ENCODE measurements at places on chromosomes 4 and X. TPM values are rescaled to one million over a fixed set of nuclear protein-coding genes. Genes with fewer than 3 reads are reported as not detected.

Gene PPP4R3C
- not detected for total RNA-seq

GRCh38 chr4:116755051-116755450, 330.3 kb downstream of the TRAM1L1 start:
- no peak for DNase-seq

- DNase-seq: no peak
Observed at GRCh38 chr4:85556283-85556682, 81.3 kb downstream of the ARHGAP24 start.

- no peak for DNase-seq
Observed at GRCh38 chr4:7236847-7237246, 44.5 kb downstream of the SORCS2 start.

- DNase-seq: no peak
Observed at GRCh38 chr4:105644257-105644656, 64.2 kb downstream of the INTS12 start.

DNA sequence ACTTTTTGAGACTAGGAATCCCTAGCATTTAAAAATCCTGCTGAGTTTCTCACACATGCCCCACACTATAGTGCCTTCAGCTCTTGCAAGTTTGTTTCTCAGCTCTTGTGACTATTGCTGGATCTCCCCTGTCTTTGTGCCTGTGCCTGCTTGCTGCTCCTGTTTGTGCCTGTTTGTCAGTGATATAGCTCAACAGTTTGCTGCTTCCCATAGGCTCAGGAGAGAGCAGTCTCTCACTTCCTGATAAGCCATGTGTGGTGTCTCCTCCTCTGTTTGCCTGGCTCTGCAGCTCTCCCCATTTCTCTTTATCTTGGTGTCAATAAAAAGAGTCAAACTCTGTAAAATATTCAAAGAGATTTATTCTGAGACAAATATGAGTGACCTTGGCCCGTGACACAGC, 259.8 kb upstream of the CLNK start:
- no peak for DNase-seq

- DNase-seq: no peak
Observed at GRCh38 chrX:155864655-155865054, 16.5 kb upstream of the VAMP7 start.

- DNase-seq: no peak
Observed at GRCh38 chrX:108312957-108313356, 125.3 kb downstream of the COL4A6 start.

- DNase-seq: no peak
Observed at GRCh38 chr4:16912896-16913295, 14.5 kb upstream of the LDB2 start.
